Pancreas (tissue), 10 donors: ENCODE measurements at places on chromosomes 4 and X.
A peak's percentile ranks its signal among the peaks of the same experiment; 100 is the strongest.

- no peak for DNase-seq
These were observed 5.6 kb upstream of the CENPC start for GRCh38 chr4:67550857-67551256.

GRCh38 chr4:76420188-76420761, 666 bp downstream of the CCDC158 start:
- no peak for DNase-seq

DNA sequence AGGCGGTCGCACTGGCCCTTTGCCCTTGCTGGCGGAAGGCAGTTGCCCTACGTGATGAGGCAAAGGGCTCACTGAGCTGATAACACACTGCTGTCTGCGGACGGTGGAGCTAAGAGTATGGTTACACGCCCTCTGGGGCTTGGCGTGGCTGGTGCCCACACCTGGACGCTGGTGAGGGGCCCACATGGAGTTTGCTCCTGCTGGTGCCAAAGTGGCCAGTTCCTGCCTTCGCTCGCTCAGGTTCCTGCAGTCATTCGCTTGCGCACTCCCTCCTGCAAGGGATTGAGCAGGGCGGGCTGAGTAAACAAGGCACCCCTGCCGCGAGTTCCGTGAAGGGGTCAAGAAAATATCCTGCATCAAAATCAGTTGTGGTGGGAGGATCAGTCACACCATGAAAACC, 18.4 kb downstream of the SPARCL1 start:
- no peak for DNase-seq

- DNase-seq: no peak
These were observed 12.7 kb downstream of the SLC2A9 start for GRCh38 chr4:10008609-10009005.

DNA sequence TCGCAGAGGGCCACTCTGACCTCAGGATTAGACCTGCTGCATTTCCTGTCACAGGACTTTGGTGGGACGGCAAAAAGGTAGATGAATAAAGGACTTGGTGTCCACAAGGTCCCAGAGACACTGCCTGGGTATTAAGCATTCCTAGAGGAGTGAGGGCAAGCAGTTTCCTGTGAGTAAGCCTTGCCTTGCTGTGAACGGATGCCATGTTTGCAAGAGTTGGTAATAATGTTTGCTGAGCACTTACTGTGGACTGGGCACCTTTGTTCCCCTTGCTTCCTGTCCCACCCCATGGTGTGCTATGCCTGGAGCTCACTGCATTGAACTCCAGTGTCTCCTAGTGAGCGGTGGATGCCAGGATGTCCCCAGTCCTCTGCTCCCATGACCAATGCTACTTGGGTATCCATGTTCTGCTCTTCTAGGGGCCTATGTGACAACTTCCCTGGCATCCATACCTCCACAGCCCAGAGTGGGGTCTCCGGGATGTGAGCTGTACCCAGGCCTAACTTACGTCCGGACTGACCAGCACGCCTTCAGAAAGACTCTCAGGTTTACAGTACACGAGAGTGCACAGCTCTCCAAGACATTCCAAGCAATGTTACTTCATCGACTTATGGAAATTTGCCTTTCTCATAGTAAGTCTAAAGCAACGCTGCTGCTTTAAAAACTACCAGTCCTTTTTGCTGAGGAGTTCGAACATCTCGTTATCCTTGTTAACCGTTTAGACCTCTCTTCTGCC, 95.5 kb upstream of the MSX1 start:
- no peak for DNase-seq

DNA sequence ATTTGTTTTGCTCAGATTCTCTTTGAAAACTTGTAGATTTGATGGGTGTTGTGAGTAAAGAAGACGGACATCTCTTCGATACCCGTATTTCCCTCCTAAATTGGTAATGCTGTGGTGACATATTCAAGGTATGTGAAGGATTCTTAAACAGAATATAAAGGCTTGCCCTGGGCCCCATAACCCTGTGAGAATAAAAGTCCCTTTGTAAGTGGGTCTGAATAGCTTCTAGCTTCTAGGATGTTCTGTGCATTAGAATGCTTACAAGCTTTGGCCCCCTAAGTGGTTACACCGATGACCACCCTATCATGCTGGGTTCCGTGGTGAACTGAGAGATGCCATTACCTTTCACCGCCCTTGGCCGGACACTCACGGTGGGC, 574 bp upstream of the MOB1B start:
- no peak for DNase-seq

- DNase-seq: no peak
These were observed 3.2 kb downstream of the CABS1 start for GRCh38 chr4:70337886-70338420.

- DNase-seq: no peak
These were observed 31.9 kb upstream of the FAM9C start for GRCh38 chrX:13076176-13076961.

DNA sequence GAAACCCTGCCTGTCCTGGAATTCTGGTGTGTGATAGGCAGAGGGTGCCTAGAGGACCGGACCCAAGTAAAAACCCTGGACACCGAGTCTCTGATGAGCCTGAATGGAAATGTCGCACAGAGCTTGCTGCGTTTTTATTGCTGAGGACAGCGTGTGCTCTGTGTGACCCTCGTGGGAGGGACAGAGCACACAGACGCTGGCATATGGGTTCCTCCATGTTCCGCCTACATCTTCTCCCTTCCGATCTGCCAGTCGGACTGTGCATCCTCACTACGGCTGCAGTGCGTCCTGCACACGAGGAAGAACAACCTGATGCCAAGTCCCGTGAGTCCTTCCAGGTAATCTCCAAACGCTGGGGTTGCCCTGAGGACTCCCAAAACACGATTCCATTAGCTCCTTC, 68.3 kb downstream of the AFAP1 start:
- no peak for DNase-seq

GRCh38 chr4:39855909-39856512, 121.7 kb downstream of the PDS5A start:
- no peak for DNase-seq

- no peak for DNase-seq
These were observed 154.9 kb downstream of the PJA1 start for GRCh38 chrX:69010339-69010738.

DNA sequence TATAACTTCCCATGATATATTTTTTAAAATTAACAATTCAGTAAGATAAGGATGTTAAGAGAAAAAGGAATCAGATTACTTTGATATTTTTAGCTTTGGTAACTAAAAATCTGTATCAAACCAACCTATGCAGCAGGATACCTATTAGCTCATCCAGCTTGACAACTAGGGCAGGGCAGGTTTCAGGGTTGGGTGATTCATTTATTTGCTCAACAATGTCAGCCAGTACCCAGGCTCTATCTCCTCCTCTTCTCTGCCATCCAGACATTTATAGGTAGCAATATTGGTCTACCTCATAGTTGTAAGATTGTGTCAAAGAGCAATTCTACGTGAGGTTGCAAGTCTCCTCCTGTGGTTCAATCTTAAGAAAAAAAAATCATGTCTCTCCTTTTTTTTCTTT, 421.9 kb downstream of the ANKRD50 start:
- no peak for DNase-seq

DNA sequence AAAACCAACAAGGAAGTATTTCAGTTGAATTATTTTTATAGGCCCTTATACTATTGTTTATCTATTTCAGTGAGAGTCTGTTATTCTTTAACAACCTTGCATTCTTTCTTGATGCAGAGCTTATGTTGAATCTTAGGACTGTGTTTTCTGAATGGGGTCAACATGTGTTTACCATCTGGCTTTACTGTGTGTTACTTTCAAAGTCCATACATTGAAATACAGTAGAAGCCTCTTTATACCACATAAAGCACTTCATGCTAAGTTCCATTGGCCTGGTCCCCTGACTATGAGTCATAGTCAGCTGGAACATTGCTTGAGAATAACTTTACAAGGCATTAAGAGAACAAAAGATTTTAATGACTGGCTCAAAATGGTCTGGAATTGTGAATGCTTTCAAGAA, 152.6 kb downstream of the GASK1B start:
- DNase-seq: no peak

- no peak for DNase-seq
These were observed 158.0 kb upstream of the PCDH10 start for GRCh38 chr4:132991111-132991510.

DNA sequence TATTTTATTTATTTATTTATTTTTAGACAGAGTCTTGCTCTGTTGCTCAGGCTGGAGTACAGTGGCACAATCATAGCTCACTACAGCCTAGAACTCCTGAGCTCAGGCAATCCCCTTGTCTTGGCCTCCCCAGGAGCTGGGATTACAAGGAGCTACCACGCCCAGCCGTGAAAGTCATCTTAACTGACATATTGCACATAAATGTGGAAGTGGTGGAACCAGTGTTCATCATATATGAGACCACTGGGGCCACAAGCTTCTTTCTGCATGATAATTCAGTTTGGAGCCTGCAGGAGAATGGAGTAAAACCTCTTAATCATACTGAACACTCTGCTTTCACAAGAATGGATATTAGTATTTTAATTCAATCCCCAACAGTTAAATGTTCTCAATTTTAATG, 12.5 kb upstream of the CTSO start:
- no peak for DNase-seq

- DNase-seq: peak; percentile 66
These were observed 10.4 kb upstream of the TSPYL2 start for GRCh38 chrX:53071604-53072417.

DNA sequence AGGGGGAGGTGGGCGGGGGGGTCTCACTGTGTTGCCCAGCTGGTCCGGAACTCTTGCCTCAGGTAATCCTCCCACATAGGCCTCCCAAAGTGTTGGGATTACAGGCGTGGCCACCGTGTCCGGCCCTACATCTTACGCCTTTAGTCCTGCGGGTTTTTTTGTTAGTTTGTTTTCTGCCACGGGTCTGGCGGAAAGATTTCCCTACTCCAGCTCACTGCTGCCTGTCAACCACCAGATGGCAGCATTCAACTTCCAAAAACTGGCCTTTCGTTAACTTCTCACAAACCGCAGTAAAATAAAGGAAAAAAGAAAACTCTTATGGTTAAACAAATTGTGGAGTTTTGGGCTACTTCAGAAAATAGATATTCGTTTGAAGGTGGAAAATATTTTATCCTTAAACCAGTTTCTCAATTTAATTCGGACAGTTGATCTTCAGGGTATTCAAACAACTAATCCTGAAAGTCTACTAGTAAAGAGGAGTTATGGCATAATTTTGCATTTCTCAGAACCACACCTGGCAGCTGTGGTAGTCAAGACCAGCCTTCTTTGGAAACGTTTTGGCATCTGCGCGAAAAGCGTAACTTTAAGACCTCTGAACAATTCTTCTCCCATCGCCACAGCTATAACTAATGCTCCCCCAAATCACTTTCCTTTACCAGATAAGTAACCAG, 41.1 kb downstream of the LUZP4 start:
- DNase-seq: no peak

- DNase-seq: peak; percentile 91
These were observed 2.9 kb upstream of the FAT1 start for GRCh38 chr4:186726426-186727168.

- DNase-seq: peak; percentile 29
These were observed 75.2 kb downstream of the JAKMIP1 start for GRCh38 chr4:6125103-6125651.

DNA sequence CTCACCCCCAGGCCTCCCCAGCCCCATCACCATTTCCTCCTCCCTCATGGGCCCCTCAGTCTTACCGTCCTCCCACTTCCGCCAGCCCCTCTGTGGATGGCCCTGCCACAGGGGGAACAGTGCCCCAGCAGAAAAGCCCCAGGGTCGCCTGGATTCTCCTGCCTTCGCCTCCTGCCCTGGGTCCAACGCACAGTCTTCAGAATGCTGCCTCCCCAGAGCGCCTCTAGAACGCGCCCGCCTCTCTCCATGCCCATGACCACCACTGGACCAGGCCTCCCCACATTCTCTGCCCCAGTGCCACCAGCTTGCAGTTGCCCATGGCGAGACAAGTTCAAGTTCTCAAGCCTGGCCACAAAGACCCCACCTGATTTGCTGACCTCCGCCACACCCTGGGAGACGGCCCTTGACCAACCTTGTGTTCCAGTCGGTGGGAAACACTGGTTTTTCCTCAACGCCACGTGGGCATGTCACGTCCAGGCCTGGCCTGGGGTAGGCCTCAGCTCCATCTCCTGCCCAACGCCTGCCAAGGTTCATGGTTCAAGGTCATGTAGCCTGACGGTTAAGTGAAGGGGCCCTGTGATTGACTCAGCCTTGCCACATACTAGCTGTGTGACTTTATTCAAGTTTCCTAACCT, 634 bp upstream of the PLXNB3 start:
- DNase-seq: no peak

GRCh38 chr4:107815158-107815557, 9.6 kb upstream of the SGMS2 start:
- DNase-seq: no peak

DNA sequence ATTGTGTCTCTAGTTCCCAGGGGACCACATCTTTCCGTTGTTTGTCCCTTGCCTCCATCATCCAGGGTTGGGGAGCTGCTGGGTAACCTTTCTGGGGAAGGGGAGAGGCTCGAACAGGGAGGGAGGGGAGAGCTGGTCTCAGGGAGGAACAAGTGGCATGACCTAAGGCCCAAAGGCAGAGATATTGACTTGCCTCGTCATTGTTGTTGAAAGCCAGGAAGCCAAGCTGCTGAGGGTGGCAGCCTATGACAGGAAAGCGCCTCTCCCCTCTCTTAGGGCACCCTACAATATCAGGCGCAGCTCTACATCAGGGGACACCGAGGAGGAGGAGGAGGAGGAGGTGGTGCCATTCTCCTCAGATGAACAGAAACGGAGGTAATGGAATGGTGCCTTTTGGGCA, 20.8 kb downstream of the ZNF185 start:
- DNase-seq: no peak

- DNase-seq: no peak
These were observed 42.0 kb downstream of the SOD3 start for GRCh38 chr4:24837336-24837735.

- DNase-seq: no peak
These were observed 44.8 kb downstream of the DCLK2 start for GRCh38 chr4:150123087-150123486.

DNA sequence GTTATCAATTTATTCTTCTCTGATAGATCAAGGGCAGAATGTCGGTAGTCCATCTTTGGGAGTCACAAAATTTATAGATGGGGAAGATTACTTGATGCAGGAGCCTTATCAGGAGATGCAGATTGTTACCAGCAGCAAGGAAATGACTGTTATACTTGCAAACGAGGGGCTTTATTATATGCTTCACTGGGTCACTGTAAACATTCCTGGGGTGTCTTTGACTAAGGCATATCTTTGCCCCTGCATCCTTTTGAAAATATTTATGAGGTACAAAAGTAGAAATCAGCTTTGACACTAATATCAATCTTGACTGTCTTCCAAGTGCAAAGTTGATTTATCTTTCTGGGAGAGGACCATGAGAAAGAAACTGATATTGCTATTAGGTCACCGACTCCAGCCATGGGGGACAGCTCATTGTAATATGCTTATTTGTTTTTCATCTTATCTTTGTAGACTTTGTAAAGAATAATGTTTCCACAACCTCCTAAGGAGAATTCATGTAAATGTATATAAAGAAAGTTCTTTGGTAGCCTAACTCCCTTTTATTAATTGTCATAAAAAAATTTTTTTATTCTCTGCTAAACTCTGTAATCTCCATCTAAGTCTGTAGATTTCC, 177.3 kb upstream of the EMCN start:
- no peak for DNase-seq

GRCh38 chr4:148289740-148290139, 152.5 kb downstream of the NR3C2 start:
- no peak for DNase-seq
